ENCODE measurements at places on chromosomes 13 and 19. TPM values are rescaled to one million over a fixed set of nuclear protein-coding genes. Genes with fewer than 3 reads are reported as not detected.

GRCh38 chr19:37333457-37333856 lies 37.4 kb upstream of the ZNF527 start:
- H3K4me1 ChIP-seq = peaks cover 7% of the 10 kb centered on the region
- no peaks in the 10 kb centered on the region for H3K27me3 ChIP-seq
- no peak overlapping the region for H3K27ac ChIP-seq
- H3K36me3 ChIP-seq = peaks cover 7% of the 10 kb centered on the region
- H3K4me3 ChIP-seq = no peak overlapping the region

DNA sequence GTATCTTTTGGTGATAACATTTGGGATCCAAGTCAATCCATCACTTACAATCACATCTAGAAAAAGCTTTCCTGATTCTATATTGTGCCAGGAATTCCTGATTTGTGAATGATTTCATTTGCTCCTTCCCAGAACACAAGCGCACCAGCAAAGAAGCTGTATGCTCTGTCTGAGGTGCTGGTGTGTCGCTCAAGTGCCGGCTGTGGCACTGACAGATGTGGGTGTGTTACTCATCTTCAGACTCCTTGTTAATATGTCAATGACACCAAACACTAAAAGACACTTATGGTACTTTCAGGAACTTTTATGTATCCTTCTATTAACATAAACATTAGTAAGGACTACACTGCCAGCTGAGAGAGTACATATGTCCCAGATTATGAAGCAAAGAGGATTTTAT lies 429.1 kb downstream of the ITGBL1 start:
- no peak overlapping the region for H3K4me3 ChIP-seq
- H3K36me3 ChIP-seq = no peaks in the 10 kb centered on the region
- H3K27ac ChIP-seq = no peak overlapping the region

DNA sequence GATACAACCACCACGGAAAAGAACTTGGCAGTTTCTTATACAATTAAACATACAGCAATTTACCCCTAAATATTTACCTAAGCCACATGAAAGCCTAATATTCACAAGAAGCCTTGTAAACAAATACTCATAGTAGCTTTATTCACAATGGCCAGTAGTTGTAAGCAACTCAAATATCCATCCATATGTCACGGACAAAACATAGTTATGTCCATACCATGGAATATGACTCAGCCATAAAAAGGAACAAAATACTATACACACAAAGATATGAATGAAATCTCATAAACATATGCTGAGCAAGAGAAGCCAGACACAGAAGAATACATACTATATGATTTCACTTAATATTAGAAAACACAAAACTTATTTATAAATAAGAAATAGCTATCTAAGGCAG lies 12.9 kb downstream of the PSPC1 start:
- no peak overlapping the region for H3K27ac ChIP-seq
- DNase-seq = peak; percentile 24
- no peak overlapping the region for H3K4me3 ChIP-seq
- no peaks in the 10 kb centered on the region for H3K27me3 ChIP-seq

- peaks cover 49% of the 10 kb centered on the region for H3K27me3 ChIP-seq
- no peaks in the 10 kb centered on the region for H3K36me3 ChIP-seq
- no peak overlapping the region for H3K4me3 ChIP-seq
- DNase-seq = no peak
- no peak overlapping the region for H3K27ac ChIP-seq
- no peaks in the 10 kb centered on the region for H3K4me1 ChIP-seq
These were observed 7.6 kb upstream of the COMP start for GRCh38 chr19:18798384-18799352.

- peaks cover 21% of the 10 kb centered on the region for H3K36me3 ChIP-seq
- no peaks in the 10 kb centered on the region for H3K4me1 ChIP-seq
- no peak overlapping the region for H3K27ac ChIP-seq
- no peak overlapping the region for H3K4me3 ChIP-seq
These were observed 21.2 kb downstream of the SPRYD7 start for GRCh38 chr13:49914947-49915346.

GRCh38 chr19:41919948-41920712 lies 8.1 kb downstream of the ERFL start:
- H3K36me3 ChIP-seq = no peaks in the 10 kb centered on the region
- H3K27me3 ChIP-seq = peaks cover 86% of the 10 kb centered on the region
- H3K27ac ChIP-seq = no peak overlapping the region
- H3K4me3 ChIP-seq = no peak overlapping the region
- H3K4me1 ChIP-seq = 0 out of 2 replicates have a peak, but pooled peaks cover 2% of the 10 kb centered on the region

DNA sequence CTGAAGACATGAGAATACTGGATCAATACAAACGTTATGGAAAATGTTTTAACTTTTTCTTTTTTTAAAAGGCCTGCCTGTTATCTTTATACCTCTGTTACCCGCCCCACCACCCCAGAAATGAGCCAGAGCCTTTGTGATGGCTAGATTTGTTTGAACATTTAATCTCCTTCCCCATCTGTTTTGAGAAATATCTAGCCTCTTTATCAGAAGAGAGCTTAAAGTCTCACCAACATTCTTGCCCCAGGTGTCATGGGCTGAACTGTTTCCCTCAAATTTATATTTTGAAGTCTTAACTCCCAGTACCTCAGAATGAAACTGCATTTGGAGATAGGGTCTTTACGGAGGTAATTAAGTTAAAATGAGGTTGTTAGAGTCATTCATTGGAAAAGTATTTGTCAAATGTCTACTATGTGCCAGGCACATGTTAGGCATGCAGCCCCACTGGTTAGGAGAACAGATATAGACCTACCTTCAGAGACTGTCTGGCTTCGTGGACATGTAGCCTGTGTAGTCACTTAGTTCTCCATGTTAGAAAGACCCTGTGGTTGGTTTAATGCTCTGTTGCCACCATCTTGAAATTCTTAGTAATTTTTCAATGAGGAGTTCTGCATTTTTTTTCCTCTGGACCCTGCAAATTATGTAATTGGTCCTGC lies 6.3 kb upstream of the RB1 start:
- no peaks in the 10 kb centered on the region for H3K36me3 ChIP-seq
- no peaks in the 10 kb centered on the region for H3K4me1 ChIP-seq
- no peak overlapping the region for H3K27ac ChIP-seq
- H3K27me3 ChIP-seq = peaks cover 4% of the 10 kb centered on the region
- no peak for DNase-seq

DNA sequence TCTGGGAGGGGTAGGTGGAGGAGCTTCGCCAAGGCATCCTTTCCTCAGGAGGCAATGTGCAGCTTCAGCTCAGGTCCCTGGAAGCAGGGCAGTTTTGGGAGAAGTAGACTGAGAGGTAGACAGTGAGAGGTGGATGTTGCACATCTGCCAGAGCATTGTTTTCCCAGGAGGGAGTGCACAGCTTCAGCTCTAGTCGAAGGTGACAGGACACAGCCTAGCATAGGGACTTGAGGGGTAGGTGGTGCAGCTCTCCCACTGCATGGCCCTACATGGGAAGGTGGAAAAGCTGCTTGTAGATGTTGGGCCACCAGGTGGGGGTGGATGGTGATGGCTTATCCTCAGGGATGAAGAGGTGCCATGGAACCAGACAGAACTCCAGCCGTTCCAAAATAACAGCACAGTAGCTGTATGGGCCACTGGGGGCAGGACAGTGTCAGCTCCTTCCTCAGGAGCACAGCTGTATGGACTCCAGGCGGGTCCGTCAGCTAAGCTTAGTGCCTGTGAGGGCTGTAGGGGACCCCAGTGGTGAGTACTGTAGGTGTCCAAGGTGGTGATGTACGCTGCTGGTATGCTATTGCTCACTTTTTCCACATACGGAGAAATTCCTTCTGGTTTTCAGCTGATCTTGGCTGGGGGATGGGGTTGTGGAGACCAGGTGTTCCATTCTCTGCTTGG lies 17.4 kb upstream of the ZNF543 start:
- no peaks in the 10 kb centered on the region for H3K27me3 ChIP-seq
- no peak overlapping the region for H3K27ac ChIP-seq
- peaks cover 7% of the 10 kb centered on the region for H3K36me3 ChIP-seq

- H3K27me3 ChIP-seq = no peaks in the 10 kb centered on the region
- H3K4me1 ChIP-seq = no peaks in the 10 kb centered on the region
- H3K4me3 ChIP-seq = no peak overlapping the region
- no peak for DNase-seq
- H3K27ac ChIP-seq = no peak overlapping the region
These were observed 46.3 kb downstream of the POLR1D start for GRCh38 chr13:27667946-27668345.

GRCh38 chr19:8607386-8607785 lies 3.1 kb downstream of the ADAMTS10 start:
- no peak overlapping the region for H3K27ac ChIP-seq
- H3K27me3 ChIP-seq = no peaks in the 10 kb centered on the region
- peaks cover 16% of the 10 kb centered on the region for H3K36me3 ChIP-seq
- peaks cover 4% of the 10 kb centered on the region for H3K4me1 ChIP-seq
- H3K4me3 ChIP-seq = no peak overlapping the region

- no peak overlapping the region for H3K4me3 ChIP-seq
- no peak overlapping the region for H3K27ac ChIP-seq
- peak; percentile 10 for DNase-seq
These were observed 71.1 kb downstream of the PIBF1 start for GRCh38 chr13:72853000-72853399.

GRCh38 chr13:79429309-79429708 lies 23.3 kb upstream of the RBM26 start:
- no peaks in the 10 kb centered on the region for H3K27me3 ChIP-seq
- no peaks in the 10 kb centered on the region for H3K36me3 ChIP-seq
- DNase-seq = no peak
- no peak overlapping the region for H3K27ac ChIP-seq

GRCh38 chr19:28971049-28971448 lies 241.9 kb downstream of the UQCRFS1 start:
- peak; percentile 34 for DNase-seq
- no peaks in the 10 kb centered on the region for H3K36me3 ChIP-seq
- H3K4me3 ChIP-seq = no peak overlapping the region

GRCh38 chr19:54561840-54562239 lies 11.8 kb upstream of the LILRA2 start:
- DNase-seq = no peak
- no peak overlapping the region for H3K4me3 ChIP-seq
- no peaks in the 10 kb centered on the region for H3K27me3 ChIP-seq
- no peaks in the 10 kb centered on the region for H3K36me3 ChIP-seq
- no peak overlapping the region for H3K27ac ChIP-seq

GRCh38 chr13:88908961-88909441 lies 1237.8 kb downstream of the SLITRK5 start:
- no peaks in the 10 kb centered on the region for H3K27me3 ChIP-seq
- H3K27ac ChIP-seq = no peak overlapping the region
- no peaks in the 10 kb centered on the region for H3K4me1 ChIP-seq
- DNase-seq = no peak
- H3K4me3 ChIP-seq = no peak overlapping the region
- no peaks in the 10 kb centered on the region for H3K36me3 ChIP-seq

GRCh38 chr13:46211116-46211482 lies 629 bp upstream of the LRRC63 start:
- no peak for DNase-seq
- H3K27me3 ChIP-seq = peaks cover 16% of the 10 kb centered on the region
- no peaks in the 10 kb centered on the region for H3K36me3 ChIP-seq
- H3K27ac ChIP-seq = no peak overlapping the region
- no peaks in the 10 kb centered on the region for H3K4me1 ChIP-seq

- peaks cover 6% of the 10 kb centered on the region for H3K27me3 ChIP-seq
- H3K4me1 ChIP-seq = no peaks in the 10 kb centered on the region
- no peak overlapping the region for H3K4me3 ChIP-seq
- no peak overlapping the region for H3K27ac ChIP-seq
These were observed 2.4 kb upstream of the CTU1 start for GRCh38 chr19:51110666-51110971.

DNA sequence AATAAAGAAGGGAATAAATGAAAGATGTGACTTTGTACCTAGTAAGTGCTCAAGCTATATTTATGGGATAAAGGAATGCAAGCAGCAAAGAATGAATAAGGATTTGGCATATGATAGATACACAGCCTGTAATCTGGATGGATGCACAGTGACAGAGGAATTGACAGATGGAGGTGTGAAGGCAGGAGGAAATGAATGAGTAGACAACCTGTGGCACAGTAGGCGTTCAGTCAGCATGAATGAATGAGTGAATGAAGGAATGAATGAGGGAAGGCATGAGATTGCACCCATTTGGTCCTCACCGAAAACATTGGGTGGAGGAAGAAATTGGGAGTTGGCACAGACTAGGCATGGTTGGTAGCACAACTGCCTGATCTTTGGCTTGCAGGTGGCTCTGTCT lies 4.8 kb upstream of the PSMD8 start:
- no peak overlapping the region for H3K4me3 ChIP-seq
- DNase-seq = no peak
- H3K4me1 ChIP-seq = no peaks in the 10 kb centered on the region
- H3K36me3 ChIP-seq = no peaks in the 10 kb centered on the region
- no peak overlapping the region for H3K27ac ChIP-seq
- peaks cover 25% of the 10 kb centered on the region for H3K27me3 ChIP-seq

GRCh38 chr13:53131361-53131760 lies 102.7 kb downstream of the OLFM4 start:
- no peak for DNase-seq
- no peaks in the 10 kb centered on the region for H3K4me1 ChIP-seq
- no peak overlapping the region for H3K4me3 ChIP-seq
- H3K27me3 ChIP-seq = no peaks in the 10 kb centered on the region
- no peak overlapping the region for H3K27ac ChIP-seq

- H3K27me3 ChIP-seq = no peaks in the 10 kb centered on the region
- no peak for DNase-seq
- peaks cover 2% of the 10 kb centered on the region for H3K4me1 ChIP-seq
- H3K36me3 ChIP-seq = no peaks in the 10 kb centered on the region
These were observed 16.1 kb downstream of the SBK2 start for GRCh38 chr19:55520691-55521292.

- H3K4me3 ChIP-seq = no peak overlapping the region
- DNase-seq = no peak
- no peaks in the 10 kb centered on the region for H3K36me3 ChIP-seq
- H3K4me1 ChIP-seq = no peaks in the 10 kb centered on the region
These were observed 423.4 kb downstream of the RFC3 start for GRCh38 chr13:34241332-34241731.

DNA sequence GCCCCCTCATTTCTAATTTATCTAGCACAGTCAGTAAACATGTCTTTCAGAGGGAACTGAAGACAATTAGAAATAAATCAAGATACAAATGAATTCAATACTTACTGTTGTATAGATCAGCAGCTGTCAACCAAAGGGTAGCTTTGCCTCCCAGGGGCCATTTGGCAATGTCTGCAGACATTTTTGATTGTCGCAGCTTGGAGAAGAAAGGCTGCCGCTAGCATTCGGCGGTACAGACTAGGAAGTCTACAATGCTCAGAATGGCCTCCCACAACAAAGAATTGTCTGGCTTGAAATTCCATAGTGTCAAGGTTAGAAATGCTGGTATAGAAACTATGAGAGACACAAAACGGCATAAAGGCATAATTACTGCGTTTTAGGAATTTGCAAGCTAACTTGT lies 91.6 kb downstream of the RGCC start:
- peaks cover 12% of the 10 kb centered on the region for H3K4me1 ChIP-seq
- H3K27ac ChIP-seq = no peak overlapping the region
- H3K4me3 ChIP-seq = no peak overlapping the region
- no peak for DNase-seq

DNA sequence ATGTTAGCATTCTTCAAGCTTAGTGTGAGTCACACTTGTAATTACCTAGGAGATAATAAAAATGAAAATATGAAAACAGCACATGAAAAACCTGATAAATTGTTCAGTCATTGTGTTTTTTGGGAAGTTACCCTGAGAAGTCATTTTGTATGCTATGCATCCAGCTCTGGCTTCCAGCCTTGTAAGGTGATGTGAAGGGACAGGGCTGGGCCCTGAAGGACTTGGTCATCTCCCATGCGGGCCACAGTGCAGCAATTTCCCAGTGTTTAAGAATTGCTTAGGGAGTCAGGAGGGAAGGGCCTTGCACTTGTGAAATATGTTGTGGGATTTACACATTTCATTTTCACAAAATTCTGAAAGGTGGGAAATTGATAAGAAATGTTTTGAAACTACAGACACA lies 41.3 kb downstream of the ARHGEF7 start:
- peak overlapping the region; percentile 23 for H3K27ac ChIP-seq
- no peaks in the 10 kb centered on the region for H3K27me3 ChIP-seq
- H3K4me3 ChIP-seq = no peak overlapping the region

SYCN gene
- not detected for total RNA-seq

DZIP1 gene
- 16.9 TPM for total RNA-seq

SUGP2 gene
- 23.3 TPM for total RNA-seq

ZNF536 gene
- total RNA-seq = not detected

FSD1 gene
- total RNA-seq = 17.4 TPM

GJB6 gene
- not detected for total RNA-seq
